ENCODE measurements at places on chromosomes 4 and X.

DNA sequence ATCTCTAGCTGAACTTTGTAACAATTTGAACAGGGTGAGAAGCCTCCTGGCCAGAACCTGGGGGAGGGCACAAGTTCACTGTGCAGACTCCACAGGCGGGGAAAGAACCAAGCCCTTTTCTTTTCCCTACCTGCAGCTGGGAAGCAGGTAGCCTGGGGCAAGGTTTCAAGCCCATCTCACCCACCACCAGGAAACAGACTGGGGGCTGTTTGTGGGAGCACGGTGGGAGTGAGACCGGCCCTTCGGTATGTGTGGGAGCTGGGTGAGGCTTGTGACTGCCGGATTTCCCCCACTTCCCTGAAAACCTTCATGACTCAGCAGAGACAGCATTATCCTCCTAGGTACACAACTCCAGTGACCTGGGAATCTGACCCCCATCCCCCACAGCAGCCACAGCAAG, 211.7 kb downstream of the ZNF674 start:
- DNase-seq = no peak

DNA sequence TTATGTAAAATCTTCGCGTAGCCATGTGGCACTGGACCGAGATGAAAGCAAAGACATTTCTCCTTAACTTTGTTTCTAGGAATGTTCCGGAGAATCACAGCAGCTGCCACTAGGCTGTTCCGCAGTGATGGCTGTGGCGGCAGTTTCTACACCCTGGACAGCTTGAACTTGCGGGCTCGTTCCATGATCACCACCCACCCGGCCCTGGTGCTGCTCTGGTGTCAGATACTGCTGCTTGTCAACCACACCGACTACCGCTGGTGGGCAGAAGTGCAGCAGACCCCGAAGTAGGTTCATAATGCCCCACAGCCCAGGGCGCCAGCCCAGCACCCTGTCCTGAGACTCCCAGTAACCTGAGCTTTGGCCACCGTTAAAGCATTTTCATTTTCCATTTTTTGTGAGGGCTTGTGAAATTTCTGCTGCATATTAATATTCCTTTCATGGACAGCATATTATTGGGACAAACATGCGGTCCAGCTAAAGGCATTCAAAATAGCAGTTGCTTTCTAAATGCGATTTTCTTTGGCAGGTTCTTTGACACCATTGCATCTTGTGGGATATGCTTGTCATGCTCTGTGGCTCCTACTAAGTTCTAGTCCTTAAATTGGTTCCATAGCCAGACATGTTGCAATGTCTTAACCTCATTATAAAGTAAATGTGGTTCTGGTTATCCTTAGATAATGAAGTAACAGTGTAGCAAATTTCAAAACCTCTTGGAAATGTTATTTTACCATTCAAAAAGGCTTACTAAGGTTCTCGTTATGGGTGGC, 49.1 kb upstream of the MSANTD1 start:
- no peak for DNase-seq

DNA sequence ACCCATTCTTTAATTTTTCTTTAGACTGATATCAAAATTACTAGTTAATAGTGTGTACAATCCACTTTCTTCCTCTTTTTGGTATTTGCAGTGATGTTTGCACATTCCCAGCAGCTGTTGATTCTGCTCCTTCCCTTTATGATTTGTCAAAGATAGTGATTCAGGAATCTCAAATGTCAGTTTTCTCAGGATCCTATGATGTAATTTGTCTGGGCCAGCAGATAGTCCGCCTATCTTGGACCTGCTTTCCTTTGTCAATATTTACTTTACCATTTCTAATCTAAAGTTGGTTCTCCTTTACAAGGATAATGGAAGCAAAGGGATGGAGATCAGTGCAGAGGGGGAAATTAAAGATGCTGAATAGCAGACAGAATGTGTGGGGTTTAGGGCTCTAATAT, 122.1 kb downstream of the REELD1 start:
- no peak for DNase-seq

DNA sequence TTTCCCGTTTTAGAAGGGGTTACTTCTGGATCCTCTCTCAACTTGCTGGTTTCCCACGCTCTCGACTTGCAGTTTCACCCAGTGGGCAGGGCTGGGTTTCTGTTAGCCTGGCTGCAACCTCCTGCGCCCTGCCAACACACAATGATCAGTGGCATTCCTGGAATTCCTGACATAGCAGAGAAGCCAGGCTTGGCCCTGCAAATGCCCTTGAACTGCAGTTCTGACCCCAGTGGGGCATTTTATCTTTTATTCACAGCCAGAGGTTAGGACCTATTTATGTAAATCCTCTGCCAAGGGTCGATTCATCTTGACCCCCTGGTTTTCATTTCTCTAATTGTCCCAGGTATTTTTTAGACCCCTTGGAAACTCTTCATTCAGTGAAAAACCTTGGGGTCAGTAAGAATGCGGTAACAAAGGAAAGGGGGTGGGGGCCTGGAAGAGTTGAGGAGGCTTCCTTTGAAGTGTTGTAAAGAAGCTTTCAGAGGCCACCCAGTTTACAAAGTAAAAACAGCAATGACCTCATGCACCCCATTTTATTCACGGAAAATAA, 217.6 kb downstream of the ZNF674 start:
- DNase-seq = no peak

DNA sequence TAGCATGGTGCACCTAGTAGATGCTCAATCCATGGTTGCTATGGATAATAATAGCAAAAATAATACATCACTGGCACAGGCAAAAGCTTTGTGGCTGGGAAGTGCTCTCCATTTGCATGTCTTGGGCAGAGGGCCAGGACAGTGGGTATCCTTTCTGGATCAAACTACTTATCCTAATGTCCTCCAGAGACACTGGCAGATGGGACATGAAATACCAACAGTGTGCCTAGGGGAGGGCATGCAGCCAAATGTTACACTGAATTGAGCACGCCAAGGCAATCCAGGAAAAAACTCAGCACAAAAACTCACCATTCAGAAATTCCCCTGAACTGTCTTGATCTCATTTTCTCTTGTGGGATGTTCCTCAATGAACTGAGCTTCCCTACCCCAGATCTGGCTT, 98.6 kb upstream of the SCML1 start:
- no peak for DNase-seq

DNA sequence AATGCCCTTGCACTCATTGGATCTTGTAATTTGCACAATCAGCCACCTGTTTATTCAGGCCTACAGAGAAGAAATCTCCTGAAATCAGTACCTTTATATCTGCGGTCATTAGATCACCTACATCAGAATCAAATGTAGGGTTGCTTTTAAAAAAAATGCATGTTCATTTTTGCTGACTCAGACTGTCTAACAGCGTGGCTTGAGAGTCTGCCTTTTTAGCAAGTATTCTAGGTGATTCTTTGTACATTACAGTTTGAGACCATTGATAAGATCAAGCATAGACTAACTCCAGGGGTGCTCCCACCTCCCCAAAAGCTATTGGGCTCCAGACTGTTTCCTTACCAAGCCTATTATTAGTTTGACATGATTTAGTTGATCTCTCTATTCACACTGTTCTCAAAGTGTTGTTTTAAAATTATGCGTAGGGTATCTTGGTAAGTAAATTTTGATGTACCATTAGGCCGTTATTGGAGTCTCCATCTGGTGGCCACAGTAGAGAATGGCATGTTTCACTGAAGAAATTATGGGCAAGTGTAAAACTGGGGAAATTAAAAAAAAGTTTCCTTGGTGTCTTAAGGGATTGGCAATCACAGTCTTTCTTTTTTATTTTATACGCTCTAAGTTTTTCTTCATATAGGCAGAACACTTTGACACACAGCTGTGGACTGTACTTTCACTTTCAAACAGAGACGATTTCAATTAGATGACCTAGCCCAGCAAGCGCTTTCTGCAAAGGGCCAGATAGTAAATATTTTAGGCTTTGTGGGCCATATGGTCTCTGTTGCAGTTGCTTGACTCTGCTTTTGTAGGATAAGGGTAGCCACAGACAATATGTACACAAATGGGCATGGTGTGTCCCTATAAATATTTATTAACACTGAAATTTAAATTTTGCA, 33.7 kb upstream of the MSL3 start:
- no peak for DNase-seq

- DNase-seq = no peak
Measured at GRCh38 chr4:28241021-28241420, 1380.4 kb downstream of the STIM2 start.

DNA sequence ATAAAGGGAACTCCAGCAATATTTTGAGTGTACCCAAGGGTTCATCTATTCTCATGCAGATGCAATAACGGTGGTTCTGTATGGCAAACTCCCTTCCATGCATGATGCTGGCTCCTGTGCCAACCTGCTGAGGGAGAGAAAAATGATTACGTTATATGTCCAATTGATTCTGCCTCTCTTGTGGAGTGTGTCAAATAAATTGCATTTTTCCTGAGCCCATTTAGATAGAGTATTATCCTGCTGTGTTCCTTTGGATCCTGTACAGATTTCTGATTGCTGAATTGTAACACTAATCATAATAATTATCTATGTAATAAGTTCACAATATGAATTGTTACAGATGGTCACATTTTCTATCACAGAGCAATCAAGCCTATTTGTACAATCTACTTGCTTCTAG, 821.7 kb downstream of the C4orf33 start:
- DNase-seq = no peak

DNA sequence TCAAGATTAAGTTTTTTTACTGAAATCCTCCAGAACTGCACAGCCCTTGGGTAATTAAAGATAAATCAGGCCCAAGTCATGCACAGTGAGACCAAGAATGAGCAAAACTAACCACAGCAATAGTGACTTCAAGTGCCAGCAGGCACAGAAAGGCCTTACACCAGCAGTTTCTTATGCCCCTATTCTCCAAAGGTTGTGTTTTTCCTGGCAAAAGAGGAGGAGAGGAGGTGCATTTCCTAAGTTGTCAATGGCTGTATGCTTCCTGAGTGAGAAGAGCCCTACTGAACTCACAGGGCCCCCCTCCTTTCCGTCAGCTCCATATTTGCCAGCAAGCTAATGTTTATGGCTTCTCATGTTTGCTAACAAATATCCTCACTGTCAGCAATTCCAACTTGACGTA, 418.7 kb upstream of the INTU start:
- DNase-seq = no peak

DNA sequence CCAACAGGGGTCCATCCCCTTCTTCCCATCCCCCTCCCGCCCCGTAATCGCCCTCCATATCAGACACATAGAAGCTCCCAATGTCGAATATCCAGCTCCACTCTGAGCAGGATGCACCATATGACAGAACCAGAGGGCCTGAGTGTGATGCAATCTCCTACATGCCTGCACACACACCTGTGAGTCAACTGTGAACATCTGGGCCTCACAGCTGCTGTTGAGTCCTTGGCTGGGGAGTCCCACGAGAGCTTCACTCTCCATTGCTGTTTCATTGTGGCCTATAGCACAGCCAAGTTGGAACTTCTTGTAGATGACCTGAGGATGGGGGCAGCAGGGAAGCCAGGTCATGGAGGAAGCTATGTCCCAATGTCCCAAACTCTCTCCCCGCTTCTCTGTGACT, 8.2 kb downstream of the SLC38A5 start:
- no peak for DNase-seq

DNA sequence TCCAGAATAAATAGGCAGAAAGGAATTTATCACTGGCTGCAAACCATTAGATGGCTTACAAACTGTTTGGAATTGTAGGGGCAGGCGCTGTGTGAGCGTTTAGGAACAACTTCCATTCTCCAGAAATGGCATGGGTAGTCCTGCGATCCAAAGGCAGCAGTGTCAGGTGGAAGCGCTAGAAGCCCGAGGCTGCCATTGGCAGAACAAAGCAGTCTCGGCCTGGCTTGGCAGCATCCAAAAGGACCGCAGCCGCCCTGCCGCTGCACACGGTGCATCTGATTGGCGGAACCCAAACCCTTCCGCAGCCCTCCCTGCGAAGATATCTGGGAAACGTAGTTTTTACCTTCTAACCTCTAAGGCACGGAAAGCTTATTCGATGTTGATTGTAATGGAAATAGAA, 23.6 kb upstream of the YTHDC1 start:
- peak; percentile 18 for DNase-seq

DNA sequence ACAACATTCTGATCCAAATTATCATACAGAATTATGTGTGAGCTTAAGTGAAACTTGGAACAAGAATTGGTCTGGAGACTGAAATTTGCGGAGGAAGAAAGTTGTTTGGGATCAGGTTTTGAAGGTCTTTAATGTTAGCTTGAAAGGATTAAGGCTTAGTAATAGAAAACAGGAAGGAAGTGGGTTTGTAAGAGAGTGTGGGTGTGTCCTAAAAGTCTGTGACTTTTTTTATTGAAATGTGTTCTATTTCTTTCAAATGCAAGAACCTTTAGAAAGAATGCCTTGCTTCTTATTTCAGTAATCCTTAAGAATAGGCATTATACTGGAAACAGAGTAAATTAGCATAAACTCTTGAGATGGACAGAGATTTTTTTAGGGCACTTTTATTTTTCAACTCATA, 198.0 kb downstream of the GALNTL6 start:
- no peak for DNase-seq

DNA sequence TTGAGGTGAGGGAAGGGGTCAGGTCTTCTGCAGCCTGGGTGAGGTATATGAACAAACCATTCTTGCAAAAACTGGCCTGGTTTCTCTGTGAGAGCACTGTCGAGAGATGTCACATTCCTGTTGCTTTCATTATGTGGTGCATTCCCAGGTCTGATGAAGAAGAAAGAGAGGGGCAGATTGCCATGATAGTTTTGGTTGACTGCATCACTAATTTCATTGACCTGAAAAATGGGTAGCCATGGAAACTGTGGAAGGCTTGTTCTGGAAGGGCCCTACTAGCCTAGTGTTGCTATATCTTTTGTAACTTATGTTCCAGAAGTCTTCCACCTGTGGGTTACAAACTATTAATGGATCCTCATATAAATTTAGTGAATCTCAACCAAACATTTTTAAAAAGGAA, 32.9 kb upstream of the CYBB start:
- no peak for DNase-seq

DNA sequence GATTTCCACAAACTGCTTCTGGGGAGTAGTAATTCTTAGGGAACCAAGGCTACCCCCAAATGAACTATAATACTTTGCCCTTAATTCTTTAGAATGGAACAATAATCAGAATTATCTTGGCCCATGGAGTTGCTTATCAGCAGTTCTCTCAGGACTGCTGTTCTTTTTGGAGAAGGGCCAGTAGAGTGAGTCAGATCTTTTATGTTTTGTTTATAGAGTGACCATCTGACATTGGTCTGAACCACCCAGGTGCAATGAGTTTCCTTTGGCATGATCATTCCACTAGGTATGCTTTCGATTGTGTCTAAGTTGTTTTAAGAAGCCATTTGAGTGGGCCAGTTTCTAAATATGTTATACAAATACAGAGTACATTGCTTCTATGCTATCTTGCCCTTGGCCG, 31.8 kb downstream of the PRRG1 start:
- no peak for DNase-seq

- DNase-seq = no peak
Measured at GRCh38 chr4:33134366-33134765, 2414.2 kb downstream of the PCDH7 start.

DNA sequence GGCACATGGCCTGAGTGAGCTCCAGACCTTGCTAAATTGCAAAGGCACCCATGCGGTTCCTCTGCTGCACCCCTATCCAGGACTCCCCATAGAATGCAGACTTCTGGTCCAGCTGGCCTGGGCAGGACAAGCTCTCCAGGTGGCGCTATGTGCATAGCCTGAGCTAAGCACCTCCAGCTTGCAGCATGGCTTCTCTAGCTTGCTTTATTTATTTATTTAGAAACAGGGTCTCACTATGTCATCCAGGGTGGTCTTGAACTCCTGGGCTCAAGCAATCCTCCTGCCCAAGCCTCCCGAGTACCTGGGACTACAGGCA, 5.5 kb upstream of the WFS1 start:
- DNase-seq = no peak
